Fibroblast of mammary gland (primary cell): ENCODE measurements at places on chromosomes 1 and 21.

DNA sequence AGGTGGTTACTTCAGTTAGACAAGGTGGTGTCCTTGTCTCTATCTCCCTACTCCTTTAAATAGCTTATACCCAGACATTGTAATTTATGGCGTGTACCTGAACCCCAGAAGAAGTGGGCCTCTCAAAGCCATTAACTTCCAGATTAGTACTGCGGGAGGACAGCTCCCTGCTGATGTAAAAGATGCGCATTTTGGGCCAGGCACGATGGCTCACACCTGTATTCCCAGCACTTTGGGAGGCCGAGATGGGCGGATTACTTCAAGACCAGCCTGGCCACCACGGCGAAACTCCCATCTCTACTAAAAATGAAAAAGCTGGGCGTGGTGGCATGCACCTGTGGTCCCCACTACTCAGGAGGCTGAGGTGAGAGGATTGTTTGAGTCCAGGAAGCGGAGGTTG is 15.0 kb upstream of the PLEKHM2 start:
- DNase-seq: no peak

GRCh38 chr1:171081314-171081753 is 9.4 kb upstream of the FMO3 start:
- DNase-seq: peak; percentile 81

DNA sequence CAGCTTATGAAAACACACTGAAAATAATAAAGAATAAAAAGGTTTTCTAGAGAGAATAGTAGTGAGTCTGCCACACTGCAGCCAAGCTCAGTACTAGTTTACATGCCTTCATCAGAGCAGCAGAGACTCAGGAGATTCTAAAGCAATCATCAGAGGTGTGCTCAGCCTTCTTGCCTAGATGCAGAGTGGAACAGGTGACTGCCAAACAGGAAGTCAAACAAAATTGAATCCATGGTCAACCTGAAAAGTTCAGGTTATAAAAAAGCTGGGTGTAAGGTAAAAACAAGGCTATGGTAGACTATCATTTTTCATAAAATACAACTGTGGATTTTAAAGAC is 165.3 kb upstream of the C1orf105 start:
- no peak for DNase-seq

DNA sequence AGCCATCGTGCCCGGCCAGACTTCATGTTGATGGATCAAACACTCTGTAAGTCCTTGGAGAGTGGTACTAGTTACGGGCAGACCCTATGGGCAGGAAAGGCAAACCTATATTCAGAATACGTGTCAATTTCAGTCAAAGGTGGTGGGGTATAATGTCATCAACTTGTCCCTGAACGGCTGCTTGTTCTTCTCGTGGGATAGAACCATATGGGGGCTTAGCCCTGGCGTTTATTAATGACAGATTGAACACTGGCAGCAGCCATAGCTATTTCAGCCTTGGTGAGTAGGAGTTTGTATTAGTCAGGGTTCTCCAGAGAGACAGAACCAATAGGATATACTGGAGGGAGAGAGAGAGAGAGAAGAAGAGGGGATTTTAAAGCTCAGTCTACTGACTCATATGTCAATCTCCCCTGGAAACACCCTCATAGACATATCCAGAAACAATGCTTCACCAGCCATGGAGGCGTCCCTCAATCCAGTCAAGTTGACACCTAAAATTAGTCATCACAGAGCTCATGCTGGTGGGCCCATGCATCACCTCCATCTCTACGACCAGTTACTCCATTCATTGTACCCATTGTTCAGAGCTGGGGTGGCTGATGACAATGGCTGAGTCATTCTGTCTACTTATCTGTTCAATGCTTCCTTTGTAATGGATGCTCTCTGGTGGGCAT is 16.1 kb upstream of the AQP10 start:
- DNase-seq: peak; percentile 43

DNA sequence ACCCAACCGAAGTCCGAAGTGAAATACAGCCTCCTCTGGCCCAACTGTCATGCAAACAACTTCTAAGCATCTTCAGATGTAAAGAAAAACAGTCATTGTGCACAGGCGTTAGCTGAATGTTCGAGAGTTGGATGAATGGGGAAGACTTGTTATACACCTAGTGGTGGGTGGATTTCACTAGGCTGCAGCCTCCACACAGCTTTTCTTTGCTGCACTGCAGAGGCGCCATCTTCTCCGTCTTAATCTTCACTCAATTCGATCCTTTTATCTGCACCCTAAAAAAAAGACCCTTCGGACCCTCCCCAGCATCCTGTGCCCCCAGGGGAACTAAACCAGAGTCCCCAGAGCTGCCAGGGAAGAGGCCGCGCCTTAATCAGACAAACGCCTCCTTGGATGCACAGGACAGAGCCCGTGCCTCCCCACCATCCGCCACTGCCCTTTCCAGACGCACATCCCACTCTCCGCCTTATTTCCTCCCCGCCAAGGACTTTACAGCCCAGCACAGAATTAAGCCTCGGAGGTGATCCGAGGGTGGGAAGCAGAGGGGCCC is 1.4 kb downstream of the APP start:
- peak; percentile 73 for DNase-seq

DNA sequence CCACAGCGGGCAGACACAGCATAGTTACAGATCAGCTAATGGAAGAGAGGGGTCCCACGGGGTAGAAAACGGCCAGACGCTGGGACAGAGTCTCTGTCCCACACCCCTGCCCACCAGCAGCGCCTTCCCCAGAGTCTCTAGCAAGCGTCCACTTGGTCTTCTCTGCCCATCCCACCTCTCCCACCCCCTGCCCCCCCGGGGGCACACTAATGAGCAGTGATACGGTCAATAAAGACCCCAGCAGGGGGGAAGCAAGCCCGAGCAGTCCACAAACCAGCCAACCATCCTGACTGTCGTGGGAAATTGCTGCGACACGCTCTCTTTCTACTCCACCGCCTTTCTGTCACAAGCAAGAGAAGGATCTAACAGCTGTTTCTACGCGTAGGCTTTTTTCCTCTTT is 374.7 kb downstream of the NPHP4 start:
- DNase-seq: no peak

DNA sequence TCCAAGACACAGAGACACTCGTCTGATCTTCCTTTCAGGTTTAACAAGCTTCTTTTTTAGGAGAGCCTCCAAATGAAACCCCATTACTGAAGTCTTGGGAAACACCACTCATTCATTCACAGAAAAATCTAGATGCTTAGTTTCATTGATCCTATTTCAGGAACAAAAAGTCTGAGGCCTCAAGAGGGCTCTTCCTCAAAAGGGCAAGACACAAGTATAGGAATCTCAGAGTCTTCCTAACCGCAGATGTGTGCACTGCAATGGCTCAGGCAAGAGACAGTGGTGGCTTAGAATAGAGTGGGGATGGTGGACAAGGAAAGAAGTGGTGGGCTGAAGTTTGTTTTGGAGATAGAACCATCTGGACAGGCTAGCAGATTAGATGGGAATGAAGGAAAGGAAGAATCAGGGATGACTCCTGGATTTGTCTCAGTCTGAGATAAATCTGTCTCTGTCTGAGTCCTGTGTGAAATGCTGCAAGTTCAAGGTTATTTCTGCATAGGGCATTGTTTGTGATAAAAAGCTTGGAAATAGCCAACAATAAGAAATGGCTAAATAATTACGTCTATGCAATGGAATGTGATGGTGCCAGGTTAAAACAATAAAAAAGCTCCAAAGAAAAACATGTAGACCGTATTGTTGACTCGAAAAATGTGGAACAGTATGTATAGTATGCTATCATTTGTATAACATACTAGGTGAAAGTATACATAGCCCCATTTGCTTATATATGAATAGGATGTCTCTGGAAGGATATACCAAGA is 8.9 kb upstream of the CTSE start:
- no peak for DNase-seq

- peak; percentile 98 for DNase-seq
Measured at GRCh38 chr1:23470282-23471070, 13.5 kb downstream of the ASAP3 start.

DNA sequence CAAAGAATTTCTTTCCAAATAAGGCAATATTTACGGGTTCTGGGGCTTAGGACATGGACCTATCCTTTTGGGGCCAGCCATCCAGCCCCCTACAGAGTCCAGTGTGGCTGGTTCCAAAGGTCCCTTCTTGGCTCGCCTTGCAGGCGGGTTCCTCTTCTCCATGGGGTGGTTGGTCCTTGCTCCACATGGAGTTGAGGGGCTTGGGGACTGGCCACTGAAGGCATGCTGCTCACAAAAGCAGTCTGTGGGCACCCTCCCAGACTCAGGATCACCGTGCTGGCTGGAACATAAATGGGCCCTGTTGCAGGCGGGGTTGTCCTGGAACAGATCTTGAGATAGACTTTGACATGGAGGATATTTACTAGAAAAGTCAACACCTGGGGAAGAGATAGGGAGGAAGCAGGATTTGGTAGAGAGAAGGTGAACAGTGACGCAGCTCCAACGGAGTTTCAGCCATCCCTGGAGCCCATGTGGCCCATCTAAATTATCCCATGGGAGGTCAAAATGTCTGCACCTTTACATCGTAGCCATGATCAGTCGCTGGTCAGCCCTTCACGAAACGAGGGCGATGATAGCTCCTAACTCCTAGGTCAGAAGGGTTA is 39.1 kb upstream of the LRP8 start:
- DNase-seq: no peak

- DNase-seq: no peak
Measured at GRCh38 chr1:7294636-7295035, 476.5 kb upstream of the VAMP3 start.

DNA sequence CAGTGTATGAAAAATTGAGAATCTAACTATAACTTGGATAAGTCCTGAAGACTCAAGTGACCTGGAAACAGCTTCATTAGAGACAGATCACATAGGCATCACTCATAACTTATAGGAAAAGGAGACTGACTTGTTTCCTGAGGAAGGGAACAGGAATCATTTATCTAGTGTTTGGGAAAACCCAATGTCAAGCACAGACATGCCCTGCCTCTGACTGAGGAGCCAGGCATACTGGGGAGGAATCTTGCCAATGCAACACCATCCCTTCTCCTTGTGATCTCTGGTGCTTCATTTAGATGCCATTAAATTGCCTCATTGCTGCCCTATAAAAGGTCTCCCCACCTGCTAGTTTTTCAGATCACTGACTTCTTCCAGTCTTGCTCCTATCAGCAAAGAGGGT is 10.3 kb downstream of the LCE4A start:
- DNase-seq: no peak

DNA sequence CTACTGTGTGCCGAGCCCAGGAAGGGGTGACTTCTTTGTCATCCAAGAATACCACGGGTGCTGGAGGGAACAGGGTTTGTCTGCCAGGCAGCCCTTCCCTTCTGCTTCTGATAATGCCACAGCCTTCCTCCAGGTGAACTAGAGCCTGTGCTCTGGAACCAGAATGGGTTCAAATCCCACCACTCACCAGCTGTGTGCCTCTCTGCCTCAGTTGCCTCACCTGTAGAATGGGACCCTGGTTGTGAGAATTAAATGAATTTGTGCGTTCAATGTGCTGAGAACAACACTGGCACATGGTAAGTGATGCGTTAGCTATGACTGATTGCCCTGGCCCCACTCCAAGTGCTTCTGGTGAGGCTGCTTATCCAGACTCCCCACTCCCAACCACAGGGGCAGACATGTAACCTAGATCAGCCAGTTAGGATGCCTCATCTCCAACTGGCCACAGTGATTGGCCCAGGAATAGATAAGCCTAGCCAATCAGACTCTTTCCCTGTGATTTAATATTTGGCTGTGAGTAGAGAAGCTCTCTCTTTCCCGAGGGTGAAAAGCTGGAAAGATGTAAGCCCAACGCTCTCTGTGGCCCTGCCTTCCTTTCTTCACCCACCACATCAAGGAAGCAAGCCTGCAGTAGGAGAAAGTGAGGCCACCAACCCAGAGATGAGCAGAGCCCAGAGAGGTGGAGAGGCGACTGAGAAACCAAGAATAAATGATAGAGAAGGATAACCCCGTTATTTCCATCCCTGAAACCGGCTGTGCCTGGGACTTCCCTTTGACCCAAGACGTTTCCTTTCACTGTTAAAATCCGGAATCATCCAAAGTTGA is 20.8 kb upstream of the LAPTM5 start:
- peak; percentile 90 for DNase-seq

DNA sequence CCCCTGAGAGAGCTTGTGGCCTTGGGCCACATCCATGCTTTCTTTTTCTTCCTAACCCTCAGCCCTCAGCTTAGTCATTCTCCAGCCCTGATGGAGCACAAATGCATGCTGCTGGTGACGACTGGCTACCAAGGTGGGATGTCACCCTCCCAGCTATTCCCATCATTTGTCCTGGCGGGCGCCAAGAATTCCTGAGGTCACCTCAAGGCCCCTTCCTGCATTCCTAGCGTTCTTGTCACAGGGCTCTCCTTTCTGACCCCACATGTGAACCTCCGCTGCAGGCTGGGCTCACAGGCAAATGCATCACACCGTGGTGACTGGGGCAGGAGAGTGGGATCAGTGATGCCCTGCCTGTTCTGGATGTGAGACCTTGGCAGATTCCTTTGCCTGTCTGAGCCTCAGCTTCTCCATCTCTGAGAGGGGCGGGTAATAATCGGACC is 53.4 kb upstream of the IFFO2 start:
- peak; percentile 73 for DNase-seq

DNA sequence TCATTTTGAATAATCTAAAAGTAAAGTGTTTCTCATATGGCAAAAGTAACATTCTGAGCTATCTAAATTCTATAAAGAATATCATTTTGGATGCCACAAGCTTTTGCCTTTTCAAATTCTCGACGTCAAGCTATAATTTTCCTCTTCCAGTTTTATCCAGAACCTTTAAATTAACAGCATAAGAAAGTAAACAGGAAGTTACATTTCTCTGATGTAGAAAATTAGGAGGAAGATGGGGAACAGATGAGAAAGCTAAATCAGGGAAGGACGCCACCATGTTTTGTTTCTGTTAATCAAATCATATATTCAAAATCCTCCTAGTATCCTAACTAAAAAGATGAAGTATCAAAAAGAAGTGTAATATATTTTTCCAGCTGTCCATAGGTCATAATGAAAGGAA is 8.8 kb upstream of the CAMSAP2 start:
- DNase-seq: peak; percentile 25

- DNase-seq: no peak
Measured at GRCh38 chr1:78549891-78550290, 59.1 kb downstream of the PTGFR start.

DNA sequence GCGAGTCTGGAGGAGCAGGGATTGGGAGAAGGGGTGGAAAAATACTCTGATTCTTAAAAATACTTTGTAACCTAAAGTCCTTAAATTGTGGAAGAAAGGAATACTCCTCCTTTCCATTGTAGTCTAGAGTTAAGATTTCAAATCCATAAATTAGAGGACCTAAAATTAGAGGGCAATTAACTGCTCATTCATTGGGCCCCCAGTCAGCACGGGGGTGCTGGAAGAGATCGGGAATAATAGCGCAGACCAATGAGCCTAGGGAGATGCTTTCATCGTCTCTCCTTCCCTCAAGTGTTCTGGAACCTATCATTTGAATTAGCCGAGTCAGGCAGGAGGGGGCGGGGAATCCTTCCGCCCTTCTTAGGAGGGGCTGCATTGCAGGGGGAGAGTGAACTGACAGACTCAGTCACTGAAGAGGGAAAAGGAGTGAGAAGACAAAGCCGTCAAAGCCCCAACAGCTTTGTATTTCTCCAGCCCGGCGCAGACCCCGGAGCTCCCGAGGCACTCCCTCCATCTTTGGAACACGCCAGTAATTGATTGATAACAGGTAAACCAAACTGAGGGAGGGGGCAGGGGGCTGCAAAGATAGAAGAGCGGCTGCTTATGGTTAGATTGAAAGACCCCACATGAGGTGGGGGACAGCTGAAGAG is at the start of gene MLLT11:
Gene MLLT11 (plus strand): TSS at position 391 of the 650 bp plus-strand sequence. CDS start 6,828 bp downstream, outside the sequence.
- DNase-seq: peak; percentile 70
